ENCODE measurements at places on chromosomes 2 and 18. TPM values are rescaled to one million over a fixed set of nuclear protein-coding genes. Genes with fewer than 3 reads are reported as not detected.

The GULP1 gene
- 15.9 TPM for total RNA-seq

The AMER3 gene
- total RNA-seq: not detected

The FSHR gene
- not detected for total RNA-seq

The L3MBTL4 gene
- 1.1 TPM for total RNA-seq

The PLGLB1 gene
- 1.1 TPM for total RNA-seq

The STAM2 gene
- 18.1 TPM for total RNA-seq

The FAM237A gene
- total RNA-seq: not detected

The HADHB gene
- 562 TPM for total RNA-seq

The RFTN2 gene
- total RNA-seq: 2.4 TPM

The MAP3K19 gene
- not detected for total RNA-seq

The ANKRD29 gene
- 0.57 TPM for total RNA-seq

The MYO3B gene
- not detected for total RNA-seq

DNA sequence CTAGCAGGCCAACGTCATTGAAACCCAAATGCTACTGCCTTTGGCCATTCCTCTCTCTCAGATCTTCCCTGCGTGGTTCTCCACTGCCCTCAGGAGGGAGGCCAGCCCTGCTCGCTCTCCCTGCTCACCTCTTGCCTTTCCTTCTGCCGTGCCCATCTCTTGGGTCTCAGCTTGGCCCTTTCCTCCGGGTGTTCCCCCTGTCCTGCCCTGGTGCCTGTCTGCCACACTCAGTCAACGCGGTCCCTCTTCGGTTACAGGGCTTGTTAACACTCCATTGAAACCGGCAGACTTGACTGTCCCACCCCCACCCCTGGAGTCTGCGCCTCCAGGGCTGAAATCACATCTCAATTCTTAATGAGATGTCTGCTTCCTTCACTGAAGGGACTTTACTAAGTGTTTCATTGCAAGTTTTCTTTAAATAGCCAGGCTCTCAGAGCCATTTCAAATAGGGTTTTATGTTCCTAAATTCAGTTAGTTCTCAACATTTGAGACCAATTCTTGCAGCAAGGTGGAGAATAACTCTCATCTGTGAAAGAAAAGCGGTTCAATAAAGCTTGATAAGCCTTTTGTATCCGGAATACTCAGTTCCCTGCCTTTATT lies 237.6 kb downstream of the DYSF start:
- no peak for DNase-seq

DNA sequence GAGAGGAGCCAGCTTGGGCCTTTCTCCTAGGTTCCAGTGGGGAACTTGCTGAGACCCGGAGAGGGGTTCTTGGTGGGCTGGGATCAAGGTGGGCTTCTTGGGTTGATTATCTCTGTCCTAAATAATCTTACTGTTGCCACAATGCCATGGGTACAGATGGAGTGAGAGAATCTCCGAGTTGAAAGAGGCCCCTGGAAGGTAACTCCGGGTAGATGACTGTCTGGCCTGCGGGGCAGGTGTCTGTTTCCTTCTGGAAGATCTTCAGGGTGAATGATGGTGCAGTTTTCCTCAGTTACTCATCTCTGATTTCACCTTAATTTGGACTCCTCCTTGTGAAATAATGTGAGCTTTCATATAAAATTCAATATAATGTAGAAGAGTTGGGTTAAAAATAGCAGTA lies 159.4 kb downstream of the ACTR3 start:
- no peak for DNase-seq

DNA sequence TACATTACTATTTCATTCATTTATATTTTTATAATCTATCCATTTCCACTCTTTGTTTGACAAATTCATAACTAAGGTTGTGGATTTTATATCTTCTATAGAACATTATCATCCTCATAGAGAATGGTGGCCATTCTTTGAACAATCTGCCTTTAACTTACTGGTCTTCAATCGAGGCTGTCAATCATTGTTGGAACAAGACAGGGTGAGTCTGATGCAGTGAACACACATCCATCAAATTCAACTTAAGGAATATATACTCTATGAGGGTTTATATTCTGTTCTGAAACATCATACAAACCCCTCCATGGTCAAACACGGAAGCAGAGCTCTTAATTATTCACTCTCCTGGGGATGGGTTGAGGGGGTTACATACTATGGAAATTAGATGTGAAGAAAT lies 28.3 kb upstream of the KLF7 start:
- no peak for DNase-seq

DNA sequence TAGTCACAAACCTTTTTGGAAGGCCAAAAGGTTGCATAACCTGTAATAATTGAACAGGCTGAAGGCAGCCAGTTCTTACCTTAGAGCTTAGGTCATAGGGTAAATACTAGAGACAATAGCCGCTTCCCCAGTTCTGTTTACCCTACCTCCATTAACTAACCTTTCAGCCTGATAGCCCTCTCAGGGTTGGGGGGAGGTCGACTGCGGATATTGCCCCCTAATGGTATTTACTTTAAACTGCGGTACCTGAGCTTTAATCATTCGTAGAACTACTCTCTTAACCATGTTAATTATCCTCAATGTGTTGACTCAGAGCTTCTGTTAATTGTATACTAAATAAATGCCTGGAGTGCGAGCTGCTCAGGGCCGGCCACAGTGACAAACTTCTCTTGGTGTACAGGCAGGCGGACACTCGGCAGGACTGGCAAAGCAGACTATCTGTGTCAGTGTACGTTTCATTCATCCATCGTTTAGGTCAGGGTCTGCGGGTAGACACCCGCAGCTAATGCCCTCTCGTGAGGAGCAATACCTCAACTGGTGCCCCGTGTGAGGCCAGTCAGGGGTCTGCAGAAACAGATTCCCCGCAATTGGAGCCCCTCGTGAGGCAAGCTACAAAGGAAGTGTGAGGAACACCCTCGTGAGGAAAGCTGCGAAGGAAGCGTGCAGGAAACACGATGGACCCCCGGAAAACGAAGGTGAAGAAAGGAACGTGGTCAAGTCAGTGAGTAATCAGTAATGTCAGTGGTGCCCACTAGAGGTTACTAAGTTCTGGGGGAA lies 115.3 kb upstream of the SCN7A start:
- DNase-seq: no peak

GRCh38 chr2:170512266-170512665 lies 202.9 kb upstream of the SP5 start:
- DNase-seq: no peak

DNA sequence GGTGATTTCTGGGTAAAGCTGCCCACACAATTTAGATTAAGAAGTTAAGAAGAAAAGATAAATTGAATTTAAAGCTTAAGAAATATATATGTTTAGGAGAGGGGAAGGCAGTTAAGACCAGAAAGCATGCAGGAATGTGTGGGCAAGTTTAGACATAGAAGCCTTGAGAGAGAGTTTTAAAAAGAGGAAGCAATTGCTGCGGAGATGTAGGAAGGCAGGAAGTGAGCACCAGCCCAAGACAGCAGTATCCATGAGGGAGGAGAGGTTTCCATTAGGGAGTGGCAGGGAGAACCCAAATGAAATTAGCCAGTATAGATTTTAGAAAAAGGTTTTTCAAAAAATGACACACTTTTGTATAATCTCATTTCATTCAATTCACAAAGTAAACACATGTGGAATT lies 24.3 kb downstream of the DSC2 start:
- DNase-seq: no peak

DNA sequence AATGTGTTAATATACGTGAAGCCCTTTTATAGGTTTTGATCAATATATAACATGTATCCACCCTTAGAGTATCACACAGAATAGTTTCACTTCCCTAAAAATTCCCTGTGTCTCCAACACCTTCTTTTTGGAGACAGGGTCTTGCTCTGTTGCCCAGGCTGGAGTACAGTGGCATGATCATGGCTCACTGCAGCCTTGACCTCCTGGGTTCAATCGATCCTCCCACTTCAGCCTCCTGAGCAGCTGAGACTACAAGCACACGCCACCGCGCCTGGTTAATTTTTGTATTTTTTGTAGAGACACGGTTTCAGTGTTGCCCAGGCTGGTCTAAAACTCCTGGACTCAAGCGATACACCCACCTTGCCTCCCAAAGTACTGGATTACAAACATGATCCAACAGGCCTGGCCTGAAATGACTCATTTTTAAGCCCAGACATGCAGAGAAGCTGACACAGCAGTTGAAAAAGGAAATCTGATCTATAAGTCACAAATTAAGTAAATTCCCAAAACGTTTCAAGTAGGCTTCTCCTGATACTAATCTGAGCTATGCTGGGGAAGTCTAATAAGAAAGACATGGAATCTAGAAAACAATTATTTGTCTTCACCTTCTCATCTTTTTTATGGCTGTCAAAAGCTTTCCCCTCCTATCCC lies 2.9 kb downstream of the DUSP11 start:
- no peak for DNase-seq

GRCh38 chr18:13338318-13338717 lies 119.8 kb downstream of the LDLRAD4 start:
- no peak for DNase-seq

DNA sequence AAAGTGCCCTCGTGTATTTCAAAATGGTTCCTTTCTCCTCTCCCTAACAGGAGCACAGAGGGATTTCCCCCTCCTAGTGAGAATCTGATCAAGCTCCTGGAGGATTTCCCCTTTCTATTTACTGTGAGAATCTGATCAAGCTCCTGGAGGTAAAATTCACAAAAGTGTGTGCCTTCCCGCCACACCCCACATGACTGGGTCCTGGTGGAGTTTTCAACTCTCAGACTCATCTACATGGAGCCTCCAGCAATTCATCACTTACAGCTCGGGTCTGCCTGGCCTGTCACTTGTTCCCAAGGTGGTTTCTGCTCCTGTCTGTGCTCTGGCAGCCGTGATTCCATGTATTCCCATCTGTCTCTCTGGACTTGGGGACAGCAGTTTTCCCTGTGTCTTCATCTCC lies 590.7 kb downstream of the FBXO15 start:
- DNase-seq: no peak

GRCh38 chr2:180655842-180656454 lies 324.5 kb upstream of the UBE2E3 start:
- DNase-seq: no peak

DNA sequence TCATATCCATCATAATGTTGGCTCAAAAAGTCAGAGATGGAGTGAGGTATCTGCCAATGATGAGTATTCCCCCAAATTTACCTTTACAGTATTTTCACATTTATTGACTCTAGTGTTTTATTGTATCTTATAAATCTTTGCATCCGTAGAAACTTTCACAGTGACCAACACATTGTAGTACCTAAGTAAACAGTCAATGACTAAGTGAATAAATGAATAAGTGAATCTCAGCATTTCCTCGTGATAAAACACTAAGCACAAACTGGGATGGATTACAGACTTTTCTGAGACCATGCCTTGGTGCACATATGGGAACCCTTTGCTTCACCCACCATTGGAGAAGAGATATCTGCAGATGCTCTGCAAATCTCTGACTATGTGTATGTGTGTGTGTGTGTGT lies 429.9 kb downstream of the NR4A2 start:
- no peak for DNase-seq

GRCh38 chr2:169828141-169828811 lies 1.0 kb downstream of the UBR3 start:
- peak; percentile 62 for DNase-seq

- DNase-seq: no peak
These were observed 36.5 kb downstream of the DTNA start for GRCh38 chr18:34746614-34747013.

GRCh38 chr18:77433076-77433475 lies 183.4 kb downstream of the GALR1 start:
- no peak for DNase-seq

DNA sequence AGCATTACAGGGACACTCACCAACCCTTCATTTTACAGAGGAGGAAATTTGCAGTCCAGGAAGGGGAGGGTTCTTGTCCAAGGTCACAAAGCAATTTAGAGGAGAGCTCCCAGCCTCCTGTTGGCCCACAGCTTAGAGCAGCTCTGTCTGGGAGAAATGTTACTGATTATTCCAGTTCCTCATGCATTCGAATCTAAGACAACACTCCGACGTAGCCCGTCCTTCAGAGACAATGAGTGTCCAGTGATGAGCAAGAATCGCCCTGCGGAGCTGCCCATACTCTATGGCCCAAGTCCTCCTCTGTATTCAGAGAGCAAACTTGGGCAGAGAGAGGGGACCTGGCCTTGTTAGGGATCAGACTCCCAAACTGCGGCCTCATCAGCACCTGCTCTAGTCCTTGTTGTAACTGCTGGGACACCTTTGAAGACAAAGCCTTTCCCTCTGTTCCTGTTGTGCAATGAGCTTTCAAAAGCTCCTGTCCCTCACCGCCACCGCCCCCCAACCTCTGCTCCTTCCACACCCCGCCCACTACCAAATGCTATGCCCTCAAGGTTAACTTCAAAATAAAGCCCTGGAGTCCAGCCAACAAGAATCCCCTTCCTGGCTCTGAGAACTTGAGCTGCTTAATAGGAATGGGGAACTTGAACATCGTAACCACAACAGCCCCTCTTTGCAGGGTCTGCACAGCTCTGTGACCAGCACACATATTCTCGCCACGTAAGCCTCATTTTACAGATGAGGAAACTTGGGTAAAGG lies 234.8 kb upstream of the SMAD2 start:
- no peak for DNase-seq

DNA sequence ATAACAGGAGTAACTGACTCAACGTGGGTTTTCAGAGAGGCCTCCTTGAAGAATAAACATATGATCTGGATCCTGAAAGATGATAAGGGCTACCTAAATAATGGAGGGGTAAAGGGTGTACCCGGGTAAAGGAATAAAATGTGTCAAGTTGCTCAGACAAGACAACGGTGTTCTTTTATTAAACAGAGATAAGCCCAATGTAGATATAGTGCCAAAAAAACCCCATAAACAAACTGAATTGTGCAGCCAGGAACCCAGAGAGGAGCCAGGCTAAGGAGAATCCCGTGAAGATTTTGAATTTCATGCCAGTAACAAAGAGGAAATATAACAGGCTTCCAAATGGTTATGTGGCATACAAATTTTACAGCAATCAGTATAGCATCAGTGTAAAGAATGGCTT lies 618.2 kb downstream of the CPS1 start:
- no peak for DNase-seq

GRCh38 chr2:176747506-176747905 lies 465.1 kb upstream of the HNRNPA3 start:
- DNase-seq: no peak

DNA sequence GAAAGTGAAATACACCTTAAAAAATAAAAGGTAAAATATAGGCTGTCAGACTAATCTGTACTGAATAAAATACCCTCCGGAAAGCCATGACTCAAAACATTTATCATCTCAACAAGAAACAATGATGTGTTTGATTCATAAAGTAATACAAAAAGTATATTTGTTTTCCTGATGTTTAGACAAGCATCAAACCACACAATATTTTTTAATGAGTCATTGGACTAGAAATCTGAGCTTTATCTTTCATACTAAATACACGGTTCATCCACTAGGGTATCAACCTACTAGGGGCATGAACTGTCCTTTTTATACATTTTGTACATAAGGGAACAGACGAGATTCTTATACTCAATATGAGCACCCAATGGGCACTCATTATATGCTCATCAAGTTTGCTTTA lies 31.3 kb downstream of the CD226 start:
- no peak for DNase-seq

DNA sequence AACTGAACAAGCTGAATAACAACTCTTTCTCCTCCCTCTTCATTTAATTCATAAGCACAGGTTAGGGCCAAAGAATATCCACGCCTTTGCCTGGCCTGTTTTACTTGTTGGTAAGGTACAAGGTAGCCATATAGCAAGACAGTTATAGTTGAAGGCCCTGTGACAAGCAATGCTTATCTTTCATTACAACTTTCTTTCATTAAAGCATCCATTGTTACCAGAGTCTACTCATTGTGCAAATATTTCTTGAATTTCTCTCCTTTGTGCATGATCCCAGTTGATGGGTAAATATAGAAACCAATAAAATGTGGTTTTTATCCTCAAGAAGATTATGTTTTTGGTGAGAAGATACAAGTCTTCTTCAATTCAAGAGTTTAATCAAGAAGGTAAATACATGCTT lies 140.2 kb downstream of the UBE2E3 start:
- no peak for DNase-seq

Data from psoas muscle (tissue), 8 donors.